ENCODE measurements at places on chromosomes 5 and 9.
A peak's percentile ranks its signal among the peaks of the same experiment; 100 is the strongest.

- no peak for DNase-seq
Observed at GRCh38 chr9:121185178-121185745, 16.4 kb downstream of the RAB14 start.

- no peak for DNase-seq
Observed at GRCh38 chr5:48192-48591, 43.8 kb upstream of the PLEKHG4B start.

DNA sequence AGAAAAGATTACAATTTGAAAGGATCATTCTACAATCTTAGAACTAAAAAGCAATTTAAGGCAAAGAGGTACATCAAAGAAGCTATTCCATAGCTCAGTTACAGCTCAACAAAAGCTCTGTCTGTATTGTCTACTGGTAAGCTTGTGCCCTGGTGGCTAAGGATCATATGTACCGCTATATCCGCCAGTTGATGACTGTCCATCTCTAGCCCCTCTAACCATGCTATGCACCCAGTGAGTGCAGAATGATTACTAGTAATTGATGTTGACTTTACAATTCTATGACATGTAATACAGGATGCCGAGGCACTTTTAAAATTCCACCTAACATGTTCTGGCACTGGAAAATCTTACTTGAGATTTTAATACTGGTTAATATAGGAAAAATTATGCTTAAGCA, 13.1 kb downstream of the LOX start:
- DNase-seq, result no peak

GRCh38 chr5:32311404-32312196, 1.1 kb downstream of the MTMR12 start:
- no peak for DNase-seq

GRCh38 chr5:170348137-170348633, 41.0 kb downstream of the KCNMB1 start:
- no peak for DNase-seq

GRCh38 chr9:89896806-89897340, 292.1 kb downstream of the GADD45G start:
- no peak for DNase-seq

DNA sequence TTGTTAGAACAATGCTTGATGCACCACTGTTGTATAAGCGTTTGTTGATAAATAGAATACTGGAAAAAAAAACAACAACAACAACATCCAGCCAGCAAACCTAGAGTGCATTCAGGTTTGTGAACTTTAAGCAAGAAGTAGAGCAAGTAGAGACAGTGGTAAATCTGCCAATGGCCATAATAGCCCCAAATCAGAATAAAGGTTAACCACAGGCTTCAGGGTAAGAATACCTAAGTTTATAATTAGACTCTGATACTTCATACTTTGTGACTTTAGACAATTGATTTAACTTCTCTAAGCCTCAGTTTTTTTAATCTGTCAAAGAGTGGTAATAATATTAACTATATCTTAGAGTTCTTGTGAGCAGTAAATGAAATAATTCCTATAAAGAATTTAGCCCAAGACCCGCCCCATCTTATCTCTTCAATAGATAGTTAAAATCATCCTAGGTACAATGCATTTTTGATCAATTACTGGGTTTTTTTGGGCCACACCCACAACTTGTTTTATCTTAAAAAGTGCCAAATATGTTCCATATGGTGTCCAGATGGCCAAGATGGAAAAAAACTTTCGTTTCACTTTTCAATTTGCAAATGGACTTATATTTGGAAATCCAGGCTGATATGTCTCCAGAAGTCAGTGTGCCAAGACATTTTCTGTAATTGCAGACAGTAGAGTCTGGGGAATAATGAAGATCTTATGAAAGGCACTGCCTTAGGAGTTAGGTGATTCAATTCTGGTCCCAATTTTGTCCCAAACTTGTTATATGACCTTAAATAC, 24.5 kb upstream of the DPYSL3 start:
- DNase-seq, result no peak

DNA sequence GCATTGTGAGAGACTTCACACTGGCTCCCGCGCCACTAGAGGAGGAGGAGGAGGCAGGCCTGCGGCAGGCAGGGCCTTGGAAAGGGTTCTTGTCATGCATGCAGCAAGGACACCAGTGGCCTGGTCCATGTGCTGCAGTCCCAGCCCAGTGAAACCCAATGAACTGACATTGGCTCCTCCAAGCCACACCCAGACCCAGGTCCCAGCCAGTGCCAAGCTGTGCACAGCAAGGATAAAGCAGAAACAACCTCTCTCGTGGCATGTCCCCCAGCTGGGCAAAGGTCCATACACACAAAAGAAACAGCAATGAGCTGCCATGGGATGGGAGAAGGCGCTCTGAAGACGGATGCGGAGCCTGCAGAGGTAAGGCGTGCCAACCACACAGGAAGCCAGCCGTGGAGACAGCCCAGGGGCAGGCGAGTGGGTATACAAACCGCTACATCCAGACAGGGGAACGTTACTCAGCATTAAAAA, 89.2 kb downstream of the SEMA4D start:
- DNase-seq, result peak; percentile 75

DNA sequence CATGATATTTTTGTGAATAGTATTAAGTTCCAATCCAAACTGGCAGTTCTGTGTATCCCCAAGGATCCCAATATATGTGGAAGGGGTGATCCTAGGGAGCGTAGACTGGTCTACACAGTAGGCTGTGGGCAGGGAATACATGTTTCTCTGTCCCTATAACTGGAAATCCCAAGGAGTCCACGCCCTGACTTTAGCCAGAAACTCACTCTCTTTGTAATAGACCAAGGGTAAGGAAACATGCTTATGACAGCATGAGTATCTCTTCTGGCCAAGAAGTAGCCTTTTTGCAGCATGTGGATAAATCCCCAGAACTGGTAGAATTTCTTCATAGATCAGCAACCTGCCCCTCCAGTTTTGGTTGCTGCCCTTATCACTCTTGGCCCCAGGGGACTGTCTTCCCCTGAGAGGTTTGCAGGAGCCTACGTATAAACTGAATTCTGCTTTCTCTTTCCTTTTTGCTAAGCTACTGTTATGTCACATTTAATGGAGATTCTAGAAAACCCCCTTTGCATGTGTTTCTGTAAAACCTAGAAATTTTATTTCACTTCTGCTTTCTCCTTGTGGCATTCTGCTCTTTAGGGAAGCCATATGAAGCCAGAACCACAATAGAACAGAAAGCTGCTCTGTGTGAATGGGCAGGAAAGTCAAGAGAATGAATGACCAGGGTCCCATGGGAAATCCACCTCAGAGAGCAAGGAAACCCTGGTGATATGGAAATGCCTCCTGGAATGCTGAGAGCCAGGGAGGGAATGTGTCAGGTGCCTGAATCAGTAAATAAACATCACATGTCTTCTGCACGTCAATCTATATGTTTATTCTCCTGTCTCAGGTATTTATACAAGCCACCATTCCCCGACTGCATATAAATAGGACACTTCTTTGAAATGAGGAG, 3.5 kb downstream of the IFNA2 start:
- DNase-seq, result no peak

DNA sequence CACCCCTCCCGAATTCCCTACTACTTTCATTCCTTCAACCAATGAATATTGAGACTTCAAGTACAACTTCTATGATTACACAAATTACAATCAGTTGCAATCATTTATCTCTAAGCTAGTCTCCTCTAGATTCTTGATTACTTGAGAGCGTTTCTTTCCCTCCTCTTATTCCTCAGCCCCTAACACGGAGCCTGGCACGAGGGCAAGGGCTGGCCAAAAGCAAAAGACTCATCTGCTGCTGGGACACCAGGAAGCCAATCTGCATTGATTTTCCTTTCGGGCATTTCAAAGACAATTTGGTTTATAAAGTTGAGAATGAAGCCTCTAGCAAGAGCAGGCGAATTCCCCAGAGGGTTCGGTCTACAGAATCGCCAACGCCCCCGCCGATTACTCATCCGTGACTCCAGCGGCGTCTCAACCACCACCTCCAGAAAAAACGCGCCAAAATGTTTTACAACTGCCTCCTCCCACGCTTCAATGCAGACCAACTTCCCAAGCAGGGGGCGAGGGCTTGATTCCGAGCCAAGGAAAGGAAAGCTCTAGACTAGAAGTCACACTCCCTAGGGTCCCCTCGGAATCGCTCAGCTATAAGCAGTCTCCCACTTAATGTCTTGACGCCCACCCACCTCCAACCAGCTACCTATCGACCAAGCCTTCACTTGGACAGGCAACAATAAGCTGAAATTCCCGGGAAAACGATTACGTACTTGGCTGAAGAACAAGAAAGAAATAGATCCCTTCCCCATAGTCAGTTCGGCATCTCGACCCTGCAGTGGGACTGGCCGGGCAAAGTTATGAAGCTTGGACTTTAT, 1.5 kb downstream of the PCSK1 start:
- DNase-seq, result no peak

GRCh38 chr5:151058891-151059489, 21.8 kb downstream of the TNIP1 start:
- no peak for DNase-seq

GRCh38 chr5:177350776-177351391, 584 bp downstream of the LMAN2 start:
- no peak for DNase-seq

GRCh38 chr9:7154003-7154619, 396.3 kb downstream of the KDM4C start:
- DNase-seq, result no peak

DNA sequence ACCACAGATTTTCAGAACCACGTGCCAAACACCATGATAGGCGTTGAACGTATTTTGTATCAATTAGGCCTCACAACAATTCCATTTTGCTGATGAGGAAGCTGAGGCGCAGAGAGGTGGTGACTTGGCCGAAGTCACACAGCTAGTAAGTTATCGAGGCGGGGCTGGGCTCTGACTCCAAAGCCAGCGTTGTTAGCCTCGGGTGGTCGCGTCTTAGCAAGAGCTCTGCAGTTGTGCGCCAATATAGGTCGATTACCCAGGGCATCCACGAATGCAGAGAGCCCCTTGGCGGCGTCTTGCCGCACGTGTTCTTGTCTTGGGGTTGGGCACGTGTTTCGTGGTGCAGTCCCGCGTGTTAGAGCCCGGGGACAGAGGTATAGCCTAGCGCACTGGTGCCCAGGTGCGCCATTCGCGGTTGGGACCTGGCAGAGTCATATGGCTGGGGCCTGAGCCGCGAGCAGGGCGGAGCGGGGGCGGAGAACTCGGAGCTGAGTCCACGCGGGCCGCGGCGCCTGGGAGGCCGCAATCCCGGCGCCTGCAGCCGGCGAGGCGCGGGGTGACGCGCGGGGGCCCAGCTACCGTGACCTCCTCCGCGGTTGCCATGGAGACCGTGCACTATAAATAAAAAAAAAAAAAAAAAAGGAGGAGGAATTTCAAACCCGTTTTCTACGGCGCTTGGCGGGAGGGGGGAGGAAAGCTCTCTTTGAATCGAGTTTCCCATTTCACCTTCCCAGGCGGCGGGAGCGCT, 62.3 kb downstream of the CXXC5 start:
- peak; percentile 20 for DNase-seq

DNA sequence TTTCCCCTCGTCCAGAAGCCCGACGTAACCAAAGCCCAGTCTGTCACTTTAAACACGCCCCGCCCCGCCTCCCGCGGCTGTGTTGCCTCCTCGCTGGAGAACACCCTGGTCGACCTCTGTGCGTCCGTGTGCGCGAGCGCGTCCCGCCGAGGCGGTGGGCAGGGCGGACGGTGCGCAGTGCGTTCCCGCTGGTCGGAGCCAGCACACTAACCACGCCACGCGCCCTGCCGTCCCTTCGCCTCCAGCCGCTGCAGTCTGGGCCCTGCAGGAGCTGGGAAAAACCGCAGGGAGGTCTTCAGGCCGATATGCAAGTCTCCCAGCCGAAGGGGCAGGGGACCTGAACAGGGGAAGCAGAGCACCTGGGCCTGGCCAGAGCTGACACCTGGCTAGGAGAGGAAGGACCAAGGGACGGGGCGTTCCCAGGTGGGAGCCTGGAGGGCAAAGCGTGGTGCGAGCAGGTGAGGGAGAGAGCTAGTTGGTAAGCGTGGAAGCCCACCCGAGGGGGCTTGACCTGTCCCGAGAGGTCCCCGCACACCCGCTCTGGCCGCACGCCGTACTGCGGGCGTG, 1.3 kb upstream of the PHPT1 start:
- peak; percentile 59 for DNase-seq

GRCh38 chr9:86464242-86464641, 110.0 kb upstream of the TUT7 start:
- DNase-seq, result no peak

- no peak for DNase-seq
Observed at GRCh38 chr5:135843571-135844337, 9.3 kb downstream of the SLC25A48 start.

DNA sequence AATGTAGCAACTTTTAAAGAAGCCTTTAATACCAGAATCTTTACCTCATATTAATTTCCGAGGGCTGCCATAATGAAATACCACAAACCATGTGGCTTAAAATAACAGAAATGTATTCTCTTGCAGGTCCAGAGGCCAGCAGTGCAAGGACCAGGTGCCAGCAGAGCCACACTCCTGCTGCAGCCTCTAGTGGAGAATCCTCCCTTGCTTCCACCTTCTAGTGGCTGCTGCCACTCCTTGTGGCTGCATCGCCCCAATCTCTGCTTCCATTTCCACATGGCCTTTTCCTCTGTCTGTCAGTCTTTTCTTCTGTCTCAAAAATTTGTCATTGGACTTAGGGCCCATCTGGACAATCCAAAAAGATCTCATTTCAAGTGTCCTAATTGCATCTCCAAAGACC, 401.5 kb downstream of the EFNA5 start:
- no peak for DNase-seq

DNA sequence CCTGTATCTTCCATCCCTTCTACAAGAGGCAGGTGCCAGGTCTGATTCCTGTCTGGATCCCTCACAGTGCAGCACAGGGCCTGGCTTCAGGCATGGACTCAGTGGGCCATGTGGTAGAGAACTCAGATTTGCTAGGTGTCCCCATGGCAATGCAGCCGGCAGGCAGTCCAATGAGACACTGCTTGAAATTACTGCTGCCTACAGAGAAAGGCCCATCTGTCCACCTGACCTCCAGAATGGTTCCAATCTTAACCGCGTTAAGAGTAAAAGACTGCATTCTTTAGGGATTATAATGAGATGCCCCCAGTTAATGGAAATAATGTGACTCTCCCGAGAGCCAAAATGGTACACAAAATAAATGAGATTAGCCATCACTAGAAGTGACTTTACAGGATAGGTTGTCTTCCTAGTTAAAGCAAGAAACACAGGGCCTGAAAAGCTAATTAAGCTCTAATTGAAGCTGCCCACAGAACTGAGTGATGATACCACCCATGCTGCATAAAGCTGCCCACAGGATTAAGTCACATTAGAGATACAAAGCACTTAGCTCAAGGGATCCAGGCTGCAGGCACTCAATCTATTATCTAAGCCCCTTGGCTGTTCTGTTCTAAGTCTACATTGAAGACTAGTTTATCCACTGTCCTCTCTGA, 11.4 kb downstream of the FAM193B start:
- DNase-seq, result no peak

GRCh38 chr9:71928376-71928775, 16.9 kb downstream of the C9orf85 start:
- no peak for DNase-seq

GRCh38 chr5:72121052-72121779, 13.9 kb downstream of the MAP1B start:
- DNase-seq, result no peak

Measured in activated effector memory CD4-positive, alpha-beta T cell treated with Interleukin-2 at 50 U/mL for 16 hours (primary cell).